Left lung (tissue), 14 donors: ENCODE measurements at places on chromosomes 6 and 20.

DNA sequence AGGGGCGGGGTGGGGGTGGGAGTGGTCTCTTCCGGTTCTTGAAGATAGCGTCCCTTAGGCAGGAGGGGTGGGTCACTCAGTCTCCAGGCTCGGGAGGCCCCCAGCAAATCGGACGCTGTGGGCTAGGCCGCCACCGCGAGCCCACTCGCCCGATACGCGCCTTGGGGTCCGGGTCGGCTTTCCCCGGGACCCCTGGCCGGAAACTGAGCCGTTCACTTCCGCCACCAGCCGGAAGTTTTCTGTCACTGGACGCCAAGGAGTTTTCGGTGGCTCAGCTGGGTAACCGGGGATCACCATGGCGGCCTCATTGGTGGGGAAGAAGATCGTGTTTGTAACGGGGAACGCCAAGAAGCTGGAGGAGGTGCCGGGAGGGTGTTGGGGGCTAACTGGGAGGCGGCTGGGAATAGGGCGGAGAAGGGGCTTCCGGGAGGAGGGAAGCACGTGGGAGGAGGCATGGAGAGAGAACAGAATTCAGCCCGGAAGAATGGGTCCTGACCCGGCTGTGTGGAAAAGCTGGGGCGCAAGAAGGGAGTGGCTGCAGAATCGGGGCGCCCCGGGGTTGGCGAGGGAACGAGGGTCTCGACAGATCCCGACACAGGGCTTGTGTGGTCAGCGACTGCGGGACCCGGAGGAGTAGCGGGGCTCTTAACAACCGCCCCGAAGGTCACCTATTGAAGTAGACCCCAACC lies at the start of gene ITPA:
Gene ITPA (plus strand): TSS at position 242 of the 689 bp plus-strand sequence. CDS start 54 bp downstream, at position 296.
- H3K4me3 ChIP-seq: peak within 1 kb of the TSS; percentile 78
- H3K4me1 ChIP-seq: peaks cover 15% of the 10 kb centered on the region
- DNase-seq: no peak
- no peaks in the 10 kb centered on the region for H3K27me3 ChIP-seq

GRCh38 chr6:15914553-15914952 lies 214.3 kb upstream of the MYLIP start:
- H3K4me1 ChIP-seq: no peaks in the 10 kb centered on the region
- no peak overlapping the region for H3K27ac ChIP-seq
- H3K4me3 ChIP-seq: no peak overlapping the region
- H3K36me3 ChIP-seq: no peaks in the 10 kb centered on the region

- no peaks in the 10 kb centered on the region for H3K4me1 ChIP-seq
- H3K36me3 ChIP-seq: no peaks in the 10 kb centered on the region
- no peak overlapping the region for H3K27ac ChIP-seq
- DNase-seq: no peak
- no peaks in the 10 kb centered on the region for H3K27me3 ChIP-seq
These were observed 663.5 kb downstream of the EPM2A start for GRCh38 chr6:145071836-145072235.

GRCh38 chr6:42322676-42323075 lies 105.0 kb upstream of the MRPS10 start:
- no peaks in the 10 kb centered on the region for H3K27me3 ChIP-seq
- DNase-seq: no peak
- H3K4me1 ChIP-seq: peaks cover 21% of the 10 kb centered on the region

GRCh38 chr20:40763646-40764295 lies 74.7 kb upstream of the MAFB start:
- no peaks in the 10 kb centered on the region for H3K27me3 ChIP-seq
- no peaks in the 10 kb centered on the region for H3K36me3 ChIP-seq
- no peaks in the 10 kb centered on the region for H3K4me1 ChIP-seq
- H3K27ac ChIP-seq: no peak overlapping the region
- no peak overlapping the region for H3K4me3 ChIP-seq

GRCh38 chr6:154123155-154123956 lies 84.3 kb downstream of the OPRM1 start:
- peaks cover 10% of the 10 kb centered on the region for H3K4me1 ChIP-seq
- no peaks in the 10 kb centered on the region for H3K27me3 ChIP-seq
- H3K4me3 ChIP-seq: no peak overlapping the region

DNA sequence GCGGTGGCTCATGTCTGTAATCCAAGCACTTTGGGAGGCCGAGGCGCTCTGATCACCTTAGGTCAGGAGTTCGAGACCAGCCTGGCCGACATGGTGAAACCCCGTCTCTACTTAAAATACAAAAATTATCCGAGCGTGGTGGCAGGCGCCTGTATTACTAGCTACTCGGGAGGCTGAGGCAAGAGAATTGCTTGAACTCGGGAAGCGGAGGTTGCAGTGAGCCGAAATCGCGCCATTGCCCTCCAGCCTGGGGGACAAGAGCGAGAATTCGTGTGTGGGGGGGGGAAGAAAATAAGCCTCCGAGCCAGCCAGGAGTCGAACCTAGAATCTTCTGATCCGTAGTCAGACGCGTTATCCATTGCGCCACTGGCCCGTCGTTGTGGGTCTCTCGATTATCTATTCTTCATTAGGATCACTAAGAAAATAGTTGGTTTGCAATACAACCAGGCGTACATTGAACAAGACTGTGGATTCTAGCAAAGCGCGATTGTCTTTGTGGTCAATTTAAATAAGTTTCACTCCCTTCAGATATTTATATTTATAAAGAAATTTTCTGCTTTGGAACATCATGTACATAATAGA lies 33.9 kb upstream of the PRSS16 start:
- H3K4me1 ChIP-seq: no peaks in the 10 kb centered on the region
- no peak overlapping the region for H3K4me3 ChIP-seq
- no peak overlapping the region for H3K27ac ChIP-seq
- no peaks in the 10 kb centered on the region for H3K36me3 ChIP-seq

DNA sequence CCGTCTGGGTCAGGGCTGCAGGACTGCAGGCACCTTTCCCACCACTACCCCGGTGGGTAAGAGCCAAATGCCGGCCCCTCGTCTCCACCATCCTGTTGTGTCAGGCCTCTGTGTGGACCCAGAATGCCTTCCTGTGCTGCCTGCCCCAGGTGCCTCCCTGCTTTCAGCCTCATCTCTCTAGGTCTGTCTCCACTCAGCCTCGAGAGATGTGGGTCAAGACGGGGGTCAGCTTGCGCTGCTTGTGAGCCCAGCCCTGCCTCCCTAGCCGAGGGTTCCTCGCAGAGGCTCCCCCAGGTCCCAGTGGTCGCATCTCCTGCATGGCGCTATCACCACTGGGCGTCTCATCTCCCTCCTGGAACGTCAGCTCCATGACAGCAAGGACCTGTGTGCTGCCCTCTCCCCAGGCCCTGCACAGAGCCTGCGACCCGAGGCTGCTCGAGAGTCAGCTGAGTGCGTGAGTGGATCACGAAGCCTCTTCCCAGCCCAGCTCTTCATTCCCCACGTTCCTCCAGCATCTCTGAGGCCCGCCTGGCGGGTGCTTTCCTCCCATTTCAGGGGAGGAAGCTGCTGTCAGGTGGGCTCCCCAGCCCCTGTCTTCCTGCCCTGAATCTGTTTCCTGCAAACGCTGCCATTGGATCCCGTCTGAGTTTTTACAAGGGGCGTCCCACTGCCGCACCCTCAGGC lies 38.7 kb upstream of the ZBP1 start:
- no peak overlapping the region for H3K4me3 ChIP-seq
- H3K36me3 ChIP-seq: no peaks in the 10 kb centered on the region
- no peak overlapping the region for H3K27ac ChIP-seq
- no peaks in the 10 kb centered on the region for H3K27me3 ChIP-seq
- DNase-seq: no peak
- peaks cover 3% of the 10 kb centered on the region for H3K4me1 ChIP-seq

DNA sequence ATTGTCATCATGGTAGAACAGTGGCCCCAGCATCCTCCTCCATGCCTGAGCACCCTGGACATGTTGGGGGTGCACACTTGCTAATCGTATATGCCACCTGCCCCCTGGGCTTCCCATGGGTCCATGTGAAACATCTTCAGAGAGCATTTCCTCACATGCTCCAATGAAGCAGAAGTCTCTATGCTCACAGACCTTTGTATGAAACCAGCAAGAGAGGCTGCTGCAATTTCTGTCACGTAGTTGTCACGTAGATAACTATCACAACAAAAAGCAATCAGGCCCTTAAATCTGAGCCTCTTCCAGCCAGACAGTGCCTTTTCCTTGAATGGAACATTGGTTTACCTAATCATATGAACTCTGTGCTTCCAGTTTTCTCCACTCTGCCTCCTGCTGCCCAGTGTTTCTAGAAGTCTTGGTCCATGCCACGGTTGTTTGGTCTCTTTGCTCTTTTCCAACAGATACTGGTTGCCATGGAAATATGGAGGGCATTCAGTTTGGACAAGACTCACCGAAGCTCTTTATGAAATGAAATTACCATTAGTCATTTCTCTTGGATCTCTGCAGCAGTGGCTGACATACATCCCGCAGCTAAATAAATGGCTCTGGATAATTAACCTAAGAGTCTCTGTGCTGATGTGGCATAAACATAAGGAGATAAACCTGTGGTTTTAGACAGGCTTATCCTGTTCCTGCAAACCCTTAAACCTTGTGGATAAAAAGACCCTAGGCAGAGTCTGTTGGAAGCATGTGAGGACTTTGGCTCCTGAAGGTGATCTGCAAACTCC lies 172.8 kb upstream of the SYNDIG1 start:
- H3K4me3 ChIP-seq: no peak overlapping the region
- no peaks in the 10 kb centered on the region for H3K36me3 ChIP-seq
- H3K27ac ChIP-seq: no peak overlapping the region
- H3K27me3 ChIP-seq: no peaks in the 10 kb centered on the region

DNA sequence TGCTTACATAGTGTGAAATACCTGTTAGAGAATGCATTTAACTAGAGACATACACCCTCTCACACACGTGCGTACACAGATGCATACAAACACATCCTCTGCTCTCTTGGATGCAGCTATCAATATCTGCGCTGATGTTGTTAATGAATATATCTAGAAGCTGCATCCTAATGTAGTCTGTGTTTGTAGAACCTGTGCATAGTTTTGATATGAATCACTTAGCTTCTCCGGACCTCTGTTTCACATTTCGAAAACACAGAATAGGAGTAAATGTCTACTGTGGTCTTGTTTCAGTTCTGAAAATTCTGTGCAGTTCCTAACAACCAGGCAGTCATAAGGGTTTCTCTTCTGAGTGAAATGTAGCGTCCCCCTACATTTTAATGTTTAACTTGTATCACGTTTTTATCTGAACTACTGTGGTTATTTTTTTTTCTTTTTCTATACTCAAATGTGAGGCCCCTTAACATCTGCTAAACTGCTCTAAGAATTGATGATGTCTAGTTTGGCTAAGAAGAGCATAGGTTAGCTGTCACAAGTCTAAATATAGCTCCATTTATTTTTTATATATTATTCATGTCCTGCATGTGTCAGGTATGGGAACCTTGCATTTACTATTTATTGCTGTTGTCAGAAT lies 254.5 kb downstream of the TMEM242 start:
- no peak for DNase-seq
- no peaks in the 10 kb centered on the region for H3K27me3 ChIP-seq
- no peak overlapping the region for H3K4me3 ChIP-seq

GRCh38 chr20:1286267-1287024 lies 20.4 kb downstream of the SNPH start:
- H3K36me3 ChIP-seq: no peaks in the 10 kb centered on the region
- no peak overlapping the region for H3K4me3 ChIP-seq
- H3K4me1 ChIP-seq: no peaks in the 10 kb centered on the region
- H3K27ac ChIP-seq: no peak overlapping the region

DNA sequence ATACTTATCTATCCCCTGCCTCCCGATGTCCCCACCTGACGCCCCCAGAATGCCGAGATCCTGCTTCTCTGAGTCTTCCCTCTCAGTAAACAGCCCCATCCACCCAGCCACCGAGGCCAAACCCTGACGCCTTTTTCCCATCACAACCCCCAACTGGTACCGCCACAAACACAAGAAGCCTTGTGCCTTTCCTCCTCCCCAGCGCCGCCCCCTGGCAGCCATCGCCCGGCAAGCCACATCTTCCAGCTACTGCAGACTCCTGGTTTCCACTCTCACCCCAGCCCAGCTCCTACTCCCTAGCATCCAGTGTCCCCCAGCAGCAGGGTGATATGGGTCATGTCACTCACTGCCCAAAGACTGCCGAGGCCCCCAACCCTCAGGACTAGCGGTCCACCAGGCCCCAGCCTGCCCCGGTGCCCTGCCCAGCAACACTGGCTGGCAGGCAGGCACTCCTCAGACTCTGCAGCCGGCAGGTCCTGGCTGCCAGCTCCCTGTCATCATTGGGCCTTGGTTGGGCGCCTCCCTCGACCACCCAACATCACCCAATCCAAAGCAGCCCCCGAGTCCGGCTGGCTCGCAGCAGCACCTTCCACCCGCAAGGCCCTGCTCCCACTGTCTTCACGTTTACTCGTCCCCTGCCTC lies 11.2 kb downstream of the TCFL5 start:
- no peak for DNase-seq
- no peaks in the 10 kb centered on the region for H3K4me1 ChIP-seq
- no peaks in the 10 kb centered on the region for H3K36me3 ChIP-seq

GRCh38 chr6:37372116-37372515 lies 18.3 kb downstream of the RNF8 start:
- H3K4me3 ChIP-seq: no peak overlapping the region
- peaks cover 38% of the 10 kb centered on the region for H3K36me3 ChIP-seq
- H3K27me3 ChIP-seq: no peaks in the 10 kb centered on the region

DNA sequence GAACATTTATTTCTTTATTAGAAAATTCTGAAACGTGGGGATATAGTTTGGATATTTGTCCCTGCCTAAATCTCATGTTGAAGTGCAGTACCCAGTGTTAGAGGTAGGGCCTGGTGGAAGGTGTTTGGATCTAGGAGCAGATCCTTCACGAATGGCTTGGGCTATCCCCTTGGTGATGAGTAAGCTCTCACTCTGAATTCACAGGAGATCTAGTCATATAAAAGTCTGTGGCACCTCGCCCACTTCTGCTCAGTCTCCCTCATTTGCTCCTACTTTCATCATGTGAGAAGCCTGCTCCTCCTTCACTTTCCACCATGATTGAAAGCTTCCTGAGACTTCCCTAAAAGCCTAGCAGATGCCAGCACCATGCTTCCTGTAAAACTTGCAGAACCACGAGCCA lies 96.8 kb upstream of the GJE1 start:
- DNase-seq: no peak
- H3K4me1 ChIP-seq: no peaks in the 10 kb centered on the region
- no peak overlapping the region for H3K4me3 ChIP-seq
- no peak overlapping the region for H3K27ac ChIP-seq
- no peaks in the 10 kb centered on the region for H3K27me3 ChIP-seq

DNA sequence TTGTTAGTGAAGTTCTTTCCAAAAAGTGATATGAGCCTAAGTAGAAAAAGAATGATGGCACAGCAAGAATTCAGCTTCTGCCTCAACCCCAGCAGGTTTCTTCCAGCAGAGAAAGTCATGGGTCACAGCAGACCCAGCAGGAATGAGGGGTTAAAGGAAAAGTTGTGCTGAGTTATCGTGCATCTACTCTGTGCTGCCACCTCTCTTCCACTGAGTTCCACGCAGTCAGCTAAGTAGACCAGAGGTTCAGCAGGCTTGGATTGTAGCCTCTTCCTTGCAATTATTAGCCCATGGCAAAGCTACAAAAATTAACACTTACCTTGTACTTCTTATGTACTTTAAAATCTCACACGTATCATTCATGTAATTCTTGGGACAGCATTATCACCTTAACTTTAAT lies 510.8 kb downstream of the PTPRT start:
- H3K27ac ChIP-seq: no peak overlapping the region
- H3K4me1 ChIP-seq: no peaks in the 10 kb centered on the region
- no peak overlapping the region for H3K4me3 ChIP-seq
- no peak for DNase-seq
- H3K27me3 ChIP-seq: no peaks in the 10 kb centered on the region
